ENCODE measurements at places on chromosomes 5 and 9.

DNA sequence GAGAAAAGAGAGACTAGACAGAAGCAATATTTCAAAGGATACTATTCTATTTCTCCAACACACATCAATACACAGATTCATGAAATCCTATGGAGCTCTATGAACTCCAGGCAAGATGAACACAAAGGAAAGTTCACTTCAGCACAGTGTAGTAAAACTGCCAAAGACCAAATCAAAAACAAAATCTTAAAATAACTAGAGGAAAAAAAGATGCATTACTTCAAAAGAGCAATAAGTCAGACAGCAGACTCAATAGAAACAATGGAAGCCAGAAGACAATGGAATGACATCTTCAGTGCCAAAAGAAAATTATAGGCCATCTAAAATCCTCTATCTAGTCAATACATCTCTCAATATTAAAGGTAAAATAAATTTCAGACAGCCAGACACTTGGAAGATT is 205.3 kb upstream of the TBC1D2 start:
- no peak for DNase-seq

DNA sequence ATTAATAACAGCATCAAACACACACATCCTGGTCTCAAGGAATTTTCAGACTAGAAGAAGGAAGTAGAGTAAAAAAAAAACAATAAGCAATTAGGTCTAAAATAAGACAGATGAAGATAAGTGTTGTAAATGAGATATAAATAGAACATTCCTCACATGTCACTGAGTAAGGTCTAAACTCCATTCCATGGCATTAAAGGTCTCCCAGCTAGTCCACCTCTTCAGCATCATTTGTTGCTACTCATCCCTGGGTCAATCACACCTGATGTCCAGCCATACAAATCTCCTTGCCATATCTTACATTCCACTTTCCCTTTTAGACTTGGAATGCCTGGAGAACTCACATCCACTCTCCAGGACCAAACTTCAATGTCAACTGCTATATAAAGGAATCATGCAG is 214.1 kb upstream of the KLF4 start:
- no peak for DNase-seq

DNA sequence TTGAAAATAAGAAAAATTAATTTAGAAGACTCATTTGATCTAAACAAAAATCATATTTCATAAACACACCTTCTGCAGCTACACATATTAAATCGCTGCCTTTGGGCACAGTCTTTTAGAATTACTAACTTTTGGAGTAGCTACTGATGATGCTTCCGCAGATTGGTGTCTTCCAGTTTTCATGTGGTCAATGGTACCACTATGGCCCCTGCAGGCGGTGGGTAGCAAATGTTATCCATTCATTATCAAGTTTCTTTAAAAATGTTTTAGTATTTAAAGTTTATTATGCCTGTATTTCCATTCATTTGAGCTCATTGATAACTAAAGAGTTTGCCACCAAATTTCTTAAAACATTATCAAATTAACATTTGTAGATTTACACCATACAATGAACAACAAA is 122.9 kb upstream of the GRAMD2B start:
- DNase-seq, result no peak

GRCh38 chr5:22728610-22729009 is 124.5 kb downstream of the CDH12 start:
- DNase-seq, result no peak

- DNase-seq, result no peak
Observed at GRCh38 chr5:95812074-95812471, 10.5 kb downstream of the GLRX start.

DNA sequence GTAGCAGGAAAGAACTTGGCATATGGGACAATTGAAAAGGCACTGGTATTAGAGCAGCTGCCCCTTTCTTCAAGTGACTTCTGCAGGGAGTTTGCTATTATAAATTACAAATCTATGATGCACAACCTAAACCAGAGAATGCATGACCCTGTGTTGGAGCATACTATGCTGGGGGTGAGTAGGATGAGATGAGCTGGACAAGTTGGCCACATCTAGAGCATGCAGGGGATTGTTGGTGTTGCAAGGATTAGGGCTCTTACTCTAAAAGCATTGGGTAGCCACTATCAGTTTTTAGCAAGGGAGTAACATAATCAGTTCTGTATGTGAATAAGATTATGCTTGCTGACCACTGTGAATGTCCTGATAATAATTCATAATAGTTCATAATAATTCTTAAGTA is 186.7 kb downstream of the KIAA0825 start:
- DNase-seq, result no peak

DNA sequence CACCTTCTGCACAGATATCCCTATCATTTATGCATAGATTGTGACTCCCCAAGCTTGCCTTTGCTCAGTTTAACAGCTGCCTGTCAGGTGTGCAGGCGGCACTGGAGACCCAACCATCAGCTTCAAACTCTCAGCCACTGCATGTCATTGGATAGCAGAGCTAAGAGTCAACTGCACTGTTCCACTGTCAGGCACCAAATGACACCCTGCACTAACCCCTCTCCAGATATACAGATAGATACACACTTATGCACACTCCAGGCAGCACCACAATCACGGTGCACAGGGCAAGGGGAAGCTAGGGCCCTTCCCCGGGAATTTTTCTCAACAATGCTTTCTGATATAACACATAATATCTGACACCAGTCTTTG is 142.3 kb downstream of the BNC2 start:
- no peak for DNase-seq

- DNase-seq, result no peak
Observed at GRCh38 chr5:73812457-73812856, 186.5 kb downstream of the ARHGEF28 start.

- no peak for DNase-seq
Observed at GRCh38 chr5:73867345-73868335, 241.6 kb downstream of the ARHGEF28 start.

- DNase-seq, result no peak
Observed at GRCh38 chr5:42851481-42851880, 39.8 kb upstream of the SELENOP start.

GRCh38 chr9:520302-520701 is 305.6 kb downstream of the DOCK8 start:
- no peak for DNase-seq

GRCh38 chr5:16492398-16493140 is 27.0 kb upstream of the ZNF622 start:
- DNase-seq, result peak; percentile 24

DNA sequence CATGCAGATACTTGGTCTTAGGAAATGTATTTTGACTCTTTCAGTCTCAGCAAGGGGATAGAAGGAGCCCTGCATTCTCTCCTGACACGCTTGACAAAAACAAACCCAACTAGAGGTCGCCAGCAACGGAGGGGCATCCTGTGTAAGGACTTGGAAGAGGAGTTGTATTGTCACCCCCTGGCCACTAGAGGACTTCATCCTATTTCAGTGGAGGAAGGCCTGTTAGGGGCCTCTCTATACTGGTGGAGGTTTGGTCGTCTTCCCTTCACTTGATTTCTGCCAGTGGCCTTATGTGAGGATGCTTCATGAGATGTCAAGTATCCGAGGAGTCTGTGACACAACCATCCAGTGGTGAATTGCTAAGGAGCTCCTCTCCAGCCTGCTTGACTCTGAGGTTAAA is 122.8 kb upstream of the STC2 start:
- no peak for DNase-seq

- no peak for DNase-seq
Observed at GRCh38 chr9:16676519-16676918, 194.0 kb downstream of the BNC2 start.

DNA sequence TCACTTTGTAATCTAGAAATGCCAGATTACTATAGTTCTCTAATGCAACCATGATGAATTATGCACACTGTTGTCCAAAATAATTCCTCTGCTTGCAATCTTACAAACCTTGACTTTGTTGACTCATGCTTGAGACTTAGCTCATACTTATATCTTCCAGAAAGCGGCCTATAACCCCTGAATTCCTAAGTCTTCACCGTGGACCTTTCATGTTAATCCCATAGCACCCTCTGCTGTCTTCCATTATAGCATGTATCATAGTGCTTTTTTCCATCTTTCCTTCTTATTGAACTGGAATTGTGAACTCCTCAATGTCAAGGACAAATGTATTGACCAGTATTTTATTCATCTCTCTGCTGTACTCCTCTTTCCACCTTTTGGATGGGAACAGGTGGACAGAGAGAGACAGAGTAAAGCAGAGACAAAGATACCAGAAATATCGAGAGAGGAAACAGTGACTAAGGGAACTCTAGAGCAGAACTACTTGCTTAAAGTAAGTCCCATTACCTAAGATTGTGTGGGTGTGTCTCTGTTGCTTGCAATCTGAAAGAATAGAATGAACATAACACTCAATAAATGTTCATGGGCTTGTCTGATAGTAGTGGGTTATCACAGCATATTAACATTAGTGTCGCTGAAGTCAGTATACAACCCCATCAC is 110.0 kb downstream of the LURAP1L start:
- peak; percentile 44 for DNase-seq

DNA sequence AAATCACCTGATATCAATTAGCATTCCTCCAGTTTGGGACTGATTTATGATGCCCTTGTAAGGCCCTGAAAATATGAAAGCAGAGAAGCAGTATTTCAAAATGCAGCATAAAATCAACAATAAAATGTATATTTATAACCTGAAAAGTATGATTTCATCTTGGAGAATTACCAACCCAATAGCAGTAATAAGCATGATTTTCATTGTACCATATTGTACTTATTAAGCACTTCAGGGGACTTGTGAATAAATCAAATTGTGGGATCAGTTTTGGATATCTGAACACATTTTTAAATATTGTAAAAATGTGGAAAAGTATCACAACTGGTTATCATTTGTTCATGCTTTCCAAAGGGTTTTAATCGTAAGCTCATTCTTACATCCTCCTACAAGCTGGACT is 250.8 kb downstream of the DMRT2 start:
- DNase-seq, result no peak

GRCh38 chr9:107051392-107051791 is 188.4 kb downstream of the ZNF462 start:
- DNase-seq, result no peak

- no peak for DNase-seq
Observed at GRCh38 chr5:77718934-77719610, 57.1 kb downstream of the TBCA start.

- no peak for DNase-seq
Observed at GRCh38 chr5:22614486-22615094, 238.6 kb downstream of the CDH12 start.

DNA sequence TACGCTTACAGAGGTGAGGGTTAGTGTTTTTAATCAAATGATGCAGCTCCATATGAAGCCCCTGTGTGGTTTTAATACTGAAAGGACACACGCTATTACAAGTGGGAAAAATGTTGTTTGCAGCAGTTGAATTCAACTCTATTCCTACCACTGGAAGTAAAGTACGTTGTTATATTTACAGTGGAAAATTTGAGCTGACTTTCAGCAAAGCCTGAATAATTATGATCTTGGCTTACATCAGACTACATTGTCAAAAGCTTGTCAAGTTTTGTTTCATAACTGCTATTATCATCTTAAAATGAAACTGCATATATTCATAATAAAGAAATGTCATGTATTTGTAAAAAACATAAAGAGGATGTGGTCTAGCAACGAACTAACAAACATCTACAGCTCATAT is 818.5 kb downstream of the SEMA5A start:
- no peak for DNase-seq

DNA sequence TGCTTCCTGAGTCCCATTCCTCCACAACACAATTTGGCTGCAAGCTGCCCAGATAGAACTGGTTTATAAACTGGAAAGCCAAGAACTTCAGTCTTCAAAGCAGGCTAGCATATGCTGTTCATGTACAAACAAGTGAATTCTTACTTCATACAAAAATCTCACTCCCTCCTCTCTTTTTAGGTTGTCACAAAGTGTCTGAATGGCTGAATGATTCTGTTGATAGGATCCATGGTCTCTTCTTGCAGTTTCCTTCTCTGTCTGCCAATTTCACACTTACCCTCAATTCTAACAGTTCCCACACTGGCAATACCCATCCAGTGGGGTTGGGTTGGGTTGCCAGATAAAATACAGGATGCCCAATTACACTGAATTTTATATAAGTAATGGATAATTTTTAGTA is 363.5 kb downstream of the DEPDC1B start:
- no peak for DNase-seq

Measured in AG04449 (cell line).